Activated T-cell treated with anti-CD3 and anti-CD28 coated beads for 4 hours (primary cell): ENCODE measurements at places on chromosomes 16 and 17.

- no peak for DNase-seq
Observed at GRCh38 chr17:77279448-77280303, 138.9 kb downstream of the SEC14L1 start.

- no peak for DNase-seq
Observed at GRCh38 chr17:33647956-33648355, 354.9 kb upstream of the ASIC2 start.

- DNase-seq, result no peak
Observed at GRCh38 chr17:59341922-59342321, 10.5 kb downstream of the YPEL2 start.

GRCh38 chr16:82995924-82996441 lies 369.2 kb downstream of the CDH13 start:
- DNase-seq, result no peak

- DNase-seq, result no peak
Observed at GRCh38 chr17:80871341-80871740, 120.3 kb upstream of the CHMP6 start.

GRCh38 chr17:75557075-75557851 lies 30.3 kb upstream of the MYO15B start:
- no peak for DNase-seq

- no peak for DNase-seq
Observed at GRCh38 chr16:66717112-66717675, 20.7 kb upstream of the CMTM4 start.

- no peak for DNase-seq
Observed at GRCh38 chr17:56821847-56822534, 11.7 kb downstream of the C17orf67 start.

DNA sequence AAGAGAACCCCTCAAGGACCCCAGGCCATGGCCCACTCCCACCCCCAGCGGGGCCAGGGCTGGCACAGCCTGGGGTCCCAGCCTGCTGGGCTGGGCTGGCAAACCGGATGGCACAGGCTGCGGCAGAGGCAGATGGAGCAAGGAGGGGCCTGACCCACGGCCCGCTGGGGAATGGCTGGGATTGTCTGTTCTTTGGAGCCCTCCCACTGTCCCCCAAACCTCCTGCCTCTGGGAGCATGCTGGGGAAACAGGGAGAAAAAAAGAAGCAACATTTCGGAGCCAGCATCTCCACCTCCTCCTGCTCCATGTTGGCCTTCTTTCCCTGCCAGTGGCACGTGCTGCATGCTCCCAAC lies 37.1 kb upstream of the LHX1 start:
- DNase-seq, result no peak

DNA sequence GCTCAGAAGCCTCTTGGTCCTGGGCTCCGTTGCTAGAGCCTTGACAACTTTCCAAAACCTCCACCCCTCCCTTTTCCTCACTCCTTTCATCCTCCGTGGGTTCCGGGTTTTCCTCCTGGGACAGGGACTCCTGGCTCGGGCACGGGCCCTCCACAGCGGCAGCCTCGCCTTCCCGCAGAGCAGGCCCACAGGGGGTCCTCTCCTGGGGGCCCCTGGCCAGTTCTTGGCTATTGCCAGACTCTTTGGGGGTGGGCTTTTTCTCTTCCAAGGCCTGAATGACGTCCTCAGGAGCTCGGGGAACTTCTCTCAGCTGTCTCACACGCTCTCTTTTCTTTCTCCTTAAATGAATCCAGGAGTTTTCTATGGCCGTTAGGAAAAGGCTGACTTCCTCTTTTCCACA lies 19.3 kb upstream of the MNT start:
- DNase-seq, result no peak

- DNase-seq, result no peak
Observed at GRCh38 chr16:27231692-27232060, 28.4 kb downstream of the KDM8 start.
